ENCODE measurements at places on chromosomes 5 and 9. TPM values are rescaled to one million over a fixed set of nuclear protein-coding genes. Genes with fewer than 3 reads are reported as not detected.

PCDHGB4 gene
- not detected for total RNA-seq

GARIN3 gene
- not detected for total RNA-seq

ZFP2 gene
- 0.54 TPM for total RNA-seq

GRCh38 chr9:6413365-6414246, 607 bp downstream of the UHRF2 start:
- no peaks in the 10 kb centered on the region for H3K27me3 ChIP-seq
- peaks cover 16% of the 10 kb centered on the region for H3K4me1 ChIP-seq
- H3K36me3 ChIP-seq: no peaks in the 10 kb centered on the region
- H3K27ac ChIP-seq: peak overlapping the region; percentile 80

GRCh38 chr9:92044936-92045335, 70.3 kb downstream of the SPTLC1 start:
- no peaks in the 10 kb centered on the region for H3K27me3 ChIP-seq
- no peaks in the 10 kb centered on the region for H3K4me1 ChIP-seq
- H3K27ac ChIP-seq: no peak overlapping the region

CCNG1 gene
- 100 TPM for total RNA-seq

- no peak for DNase-seq
- peaks cover 68% of the 10 kb centered on the region for H3K36me3 ChIP-seq
- H3K4me1 ChIP-seq: no peaks in the 10 kb centered on the region
- no peaks in the 10 kb centered on the region for H3K27me3 ChIP-seq
- H3K4me3 ChIP-seq: no peak overlapping the region
Observed at GRCh38 chr9:120820095-120820494, 22.6 kb downstream of the PSMD5 start.

PCDHGA2 gene
- total RNA-seq: not detected

TPM2 gene
- total RNA-seq: 20.9 TPM

- no peaks in the 10 kb centered on the region for H3K27me3 ChIP-seq
- DNase-seq: no peak
- no peak overlapping the region for H3K27ac ChIP-seq
- H3K4me1 ChIP-seq: peaks cover 4% of the 10 kb centered on the region
- H3K4me3 ChIP-seq: no peak overlapping the region
Observed at GRCh38 chr5:147711019-147711418, 71.5 kb downstream of the JAKMIP2 start.

LCN1 gene
- not detected for total RNA-seq

PCDHGA7 gene
- total RNA-seq: 0.26 TPM

DNA sequence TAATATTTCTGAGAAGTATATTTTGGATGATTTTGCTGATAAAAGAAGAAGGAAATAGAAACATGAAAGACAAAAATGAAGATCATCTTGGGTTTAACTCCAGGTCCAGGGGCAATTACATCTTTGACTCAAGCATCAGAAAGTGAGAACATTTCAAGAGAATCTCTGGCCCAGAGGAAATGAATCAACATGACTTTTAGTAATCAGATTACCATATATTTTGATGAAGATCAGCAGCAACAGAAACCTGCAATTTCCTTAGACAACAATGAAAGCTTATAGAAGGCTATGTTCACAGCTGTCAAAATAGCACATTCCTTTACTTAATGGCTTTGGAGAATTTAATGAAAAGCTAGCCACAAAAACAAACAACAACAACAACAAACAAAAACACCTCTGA, 638.1 kb downstream of the EFNA5 start:
- no peaks in the 10 kb centered on the region for H3K27me3 ChIP-seq
- H3K27ac ChIP-seq: no peak overlapping the region
- no peak for DNase-seq
- H3K36me3 ChIP-seq: no peaks in the 10 kb centered on the region

ZNG1A gene
- total RNA-seq: 10.3 TPM

DNA sequence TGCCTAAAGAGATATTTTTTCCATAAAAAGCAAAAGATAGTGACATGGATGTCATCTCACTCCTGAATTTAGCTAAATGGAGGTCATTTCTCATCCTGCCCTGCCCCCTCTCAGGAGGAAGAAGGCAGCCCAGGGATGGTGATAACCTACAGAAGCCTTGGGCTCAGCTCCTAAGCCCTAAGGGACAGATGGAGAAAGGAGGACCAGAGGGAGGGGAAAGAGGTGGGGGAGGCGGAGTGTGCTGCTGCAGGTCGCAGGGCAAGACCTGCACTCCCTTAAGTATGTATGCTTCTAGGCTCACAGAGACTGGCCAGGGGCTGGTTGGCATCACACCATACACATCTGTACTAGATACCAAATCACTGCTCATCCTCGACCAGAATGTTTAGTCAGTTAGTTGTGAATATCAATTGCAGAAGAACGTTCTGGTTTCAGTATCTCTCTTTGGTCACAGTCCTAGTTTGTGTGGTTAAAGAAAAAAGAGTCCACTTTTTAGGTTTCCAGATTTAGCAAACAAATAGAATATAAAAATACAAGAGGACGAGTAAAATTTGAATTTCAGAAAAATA, 18.4 kb upstream of the CDKN2AIPNL start:
- H3K36me3 ChIP-seq: no peaks in the 10 kb centered on the region
- no peak for DNase-seq
- H3K4me3 ChIP-seq: no peak overlapping the region
- H3K4me1 ChIP-seq: no peaks in the 10 kb centered on the region
- no peak overlapping the region for H3K27ac ChIP-seq

RNF180 gene
- not detected for total RNA-seq

GRCh38 chr5:25393256-25393655, 748.5 kb upstream of the CDH10 start:
- H3K4me3 ChIP-seq: no peak overlapping the region
- no peaks in the 10 kb centered on the region for H3K27me3 ChIP-seq
- H3K4me1 ChIP-seq: no peaks in the 10 kb centered on the region
- no peaks in the 10 kb centered on the region for H3K36me3 ChIP-seq
- no peak for DNase-seq

GRCh38 chr9:37776328-37776727, 8.5 kb downstream of the EXOSC3 start:
- no peaks in the 10 kb centered on the region for H3K27me3 ChIP-seq
- H3K4me3 ChIP-seq: no peak overlapping the region

All from natural killer cell (primary cell).